Activated T-cell treated with anti-CD3 and anti-CD28 coated beads for 4 hours (primary cell): ENCODE measurements at places on chromosomes 13 and 19.

DNA sequence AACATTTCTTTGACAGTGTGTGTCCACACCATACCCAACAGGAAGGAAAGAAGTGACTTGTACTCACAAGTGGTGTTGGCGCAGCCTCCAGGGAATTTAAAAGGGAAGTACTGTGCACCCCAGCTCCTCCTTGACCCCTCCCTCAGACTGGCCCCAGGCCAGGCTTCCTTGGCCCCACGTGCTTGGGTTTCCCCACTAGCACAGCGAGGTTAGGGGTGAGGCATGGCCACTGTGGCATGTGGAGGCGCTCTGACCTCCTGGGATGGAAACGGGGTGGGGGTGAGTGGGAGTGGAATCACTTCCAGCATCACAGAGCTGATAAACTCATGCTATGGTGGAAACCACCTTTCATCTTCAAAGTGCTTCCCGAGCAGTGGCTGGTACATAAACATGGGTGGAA, 168.6 kb downstream of the ZNF536 start:
- no peak for DNase-seq

DNA sequence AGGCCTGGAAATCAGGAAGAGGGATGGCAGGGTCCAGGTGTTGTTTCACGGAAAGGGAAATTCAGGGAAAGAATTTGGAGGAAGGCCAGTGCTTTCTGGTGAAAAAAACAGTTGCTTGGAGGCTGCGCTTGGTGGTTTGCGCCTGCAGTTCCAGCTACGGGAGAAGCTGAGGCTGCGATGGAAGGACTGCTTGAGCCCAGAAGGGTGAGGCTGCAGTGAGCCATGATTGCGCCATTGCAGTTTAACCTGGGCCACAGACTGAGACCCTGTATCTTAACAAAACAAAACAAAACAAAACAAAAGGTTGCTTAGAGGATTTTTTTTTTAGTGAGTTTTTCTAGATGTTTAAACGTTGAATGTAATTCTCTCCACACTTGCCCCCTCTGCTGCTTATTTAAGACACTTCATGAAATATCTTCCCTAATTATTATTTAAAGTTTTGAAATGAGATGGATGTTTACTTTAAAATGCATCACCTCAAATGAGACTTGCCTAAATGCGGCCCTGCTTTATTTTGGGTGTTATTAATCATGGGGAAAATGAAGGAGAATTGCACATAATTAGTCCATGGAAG, 75.4 kb upstream of the TRPC4 start:
- no peak for DNase-seq

DNA sequence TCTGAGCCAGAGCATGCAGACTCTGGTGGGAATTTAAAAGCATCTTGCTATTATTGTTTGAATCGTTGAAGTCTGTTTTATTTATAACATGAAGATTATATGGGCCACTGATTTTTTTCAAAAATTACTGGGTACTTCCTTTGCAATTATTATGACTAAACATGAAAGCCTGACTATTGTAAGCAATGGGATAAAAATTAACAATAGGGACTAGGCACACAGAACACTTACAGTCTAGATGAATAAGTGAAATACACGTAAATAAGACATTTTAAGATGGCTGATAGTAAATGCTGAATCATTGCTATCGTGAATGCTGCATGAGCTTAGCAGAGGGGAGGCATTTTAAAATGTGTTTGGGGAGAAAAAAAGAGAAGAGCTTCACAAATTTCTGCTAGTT, 81.0 kb upstream of the MAB21L1 start:
- no peak for DNase-seq

DNA sequence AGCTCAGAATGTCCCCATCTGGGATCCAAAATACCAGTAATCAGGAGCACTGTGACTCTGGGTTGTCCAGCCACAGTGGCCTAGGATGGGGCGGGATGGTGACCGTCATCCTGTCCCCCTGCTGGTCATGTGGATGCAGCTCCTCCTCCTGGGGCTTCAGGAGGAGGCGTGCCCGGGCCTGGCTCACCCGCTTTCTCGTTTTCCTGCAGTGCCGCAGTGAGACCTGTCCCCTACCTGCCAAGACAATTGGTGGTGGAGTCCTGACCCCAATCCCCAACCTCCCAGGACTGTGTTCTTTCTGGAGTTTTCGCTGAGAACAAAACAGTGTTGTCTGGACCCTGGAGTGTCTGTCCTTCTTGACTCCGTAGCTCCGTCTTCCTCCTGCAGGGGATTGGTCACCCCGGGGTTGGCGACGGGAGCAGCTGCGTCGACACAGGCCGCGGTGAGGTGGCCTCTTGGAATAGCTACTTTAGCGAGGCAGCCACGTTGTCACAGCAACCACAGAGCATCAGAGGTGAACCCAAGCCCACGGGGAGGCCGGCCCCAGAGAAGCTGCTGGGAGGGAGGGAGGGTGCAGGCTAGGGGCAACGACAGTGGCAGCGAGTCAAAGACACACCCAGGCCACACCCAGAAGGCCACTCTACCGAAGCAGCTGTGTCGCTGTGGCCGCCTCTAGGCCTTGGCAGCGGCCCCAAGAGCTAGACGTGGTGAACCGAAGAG, 10.2 kb upstream of the EMC10 start:
- no peak for DNase-seq

DNA sequence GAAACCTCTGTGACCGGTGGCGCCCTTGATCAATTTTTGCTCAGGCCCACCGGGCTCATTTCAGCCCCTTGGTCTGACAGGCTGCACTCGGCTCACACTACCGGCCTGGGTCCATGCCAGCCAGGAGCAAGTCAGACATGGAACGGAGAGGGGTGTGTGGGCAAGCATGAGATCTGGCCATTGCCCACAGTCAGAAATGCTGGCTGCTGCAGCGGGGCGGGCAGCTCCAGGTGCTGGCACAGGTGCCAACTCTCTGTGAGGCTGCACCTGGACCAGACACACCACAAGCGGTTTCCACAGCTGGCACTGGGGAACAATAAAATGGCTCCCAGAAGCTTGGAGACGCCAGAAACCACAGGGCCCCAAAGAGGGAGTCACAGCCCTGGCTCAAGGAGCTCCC, 43.6 kb upstream of the LPAR6 start:
- DNase-seq = no peak

- no peak for DNase-seq
Observed at GRCh38 chr13:71602344-71602743, 264.7 kb downstream of the DACH1 start.

DNA sequence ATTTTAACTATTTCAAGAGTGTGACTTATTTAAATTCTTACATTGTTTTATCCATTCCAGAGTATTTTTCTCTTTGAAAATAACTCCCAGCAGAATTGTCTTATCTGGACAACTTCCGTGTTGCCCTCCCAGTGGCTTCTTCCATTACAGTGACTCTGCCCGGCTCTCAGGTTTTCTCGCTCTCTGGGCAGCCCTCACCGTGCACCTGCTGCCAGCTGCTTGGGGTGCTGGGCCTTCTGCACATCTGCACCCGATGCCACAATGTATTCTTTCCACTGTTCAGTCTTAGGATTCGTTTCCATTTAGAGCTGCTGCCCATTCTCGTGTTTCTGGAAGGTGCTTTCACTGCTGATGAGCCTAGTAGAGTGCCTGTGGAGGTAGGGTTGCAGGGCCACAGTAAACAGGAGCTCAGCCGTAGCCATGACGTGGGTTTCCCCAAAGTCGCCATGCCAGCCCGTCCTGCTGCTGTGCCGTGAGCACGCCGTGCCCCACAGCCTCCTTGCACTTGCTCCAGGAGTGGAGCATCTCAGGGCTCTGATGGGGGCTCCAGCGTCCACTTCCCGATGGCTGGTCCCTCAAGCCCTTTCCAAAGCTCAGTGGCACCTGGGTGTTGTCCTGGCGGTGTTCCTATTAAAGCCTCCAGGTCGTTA, 46.1 kb upstream of the DCUN1D2 start:
- DNase-seq = no peak

DNA sequence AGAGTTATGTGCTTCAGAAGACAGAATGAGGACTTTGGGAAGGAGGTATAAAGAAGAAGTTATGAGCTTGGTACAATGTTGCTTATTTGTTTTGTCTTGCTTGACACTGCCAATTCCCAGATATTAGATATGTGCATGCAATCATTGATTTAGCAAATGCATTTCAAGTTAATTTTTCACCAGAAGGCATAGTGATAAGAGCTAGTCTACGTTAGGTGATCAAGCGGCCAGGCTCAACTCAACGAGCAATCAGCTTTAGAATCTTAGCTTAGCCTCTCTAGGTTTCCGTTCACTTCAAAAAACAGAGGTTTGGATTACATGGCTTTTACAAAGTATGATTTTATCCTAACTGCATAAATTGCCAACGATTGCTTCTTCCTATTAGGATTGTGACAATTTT, 81.6 kb upstream of the POSTN start:
- DNase-seq = no peak

GRCh38 chr19:7264858-7265257, 29.4 kb downstream of the INSR start:
- no peak for DNase-seq
